ENCODE measurements at places on chromosomes 5 and 9. TPM values are rescaled to one million over a fixed set of nuclear protein-coding genes. Genes with fewer than 3 reads are reported as not detected.
A peak's percentile ranks its signal among the peaks of the same experiment; 100 is the strongest.

DNA sequence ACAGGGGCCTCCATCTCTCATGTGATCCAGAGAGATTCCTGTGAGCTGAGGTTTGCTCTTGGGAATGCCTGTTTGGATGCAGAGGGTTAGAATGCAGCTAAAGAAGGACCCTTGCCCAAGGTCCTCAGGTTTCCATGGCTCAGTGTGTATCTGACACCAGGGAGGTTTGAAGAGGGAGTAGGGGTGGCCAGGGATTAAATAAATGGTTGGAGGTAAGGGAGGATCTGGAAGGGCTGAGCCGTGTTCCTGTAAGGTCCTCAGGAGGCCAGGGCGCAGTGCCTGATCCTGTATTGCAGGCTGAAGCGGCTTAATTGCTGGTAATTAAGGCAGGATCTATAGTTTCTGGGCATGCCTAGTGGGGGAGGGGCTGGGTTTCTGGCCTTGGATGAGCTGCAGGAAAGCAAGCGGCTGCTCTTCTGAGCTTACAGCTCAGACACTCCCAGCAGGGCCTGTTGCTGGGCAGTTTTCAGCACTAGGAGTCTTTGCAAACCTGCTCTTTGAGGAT, 41.5 kb upstream of the MAP1B start:
- no peak for ATAC-seq

The ORM2 gene
- not detected for total RNA-seq

The ACTBL2 gene
- total RNA-seq: not detected

DNA sequence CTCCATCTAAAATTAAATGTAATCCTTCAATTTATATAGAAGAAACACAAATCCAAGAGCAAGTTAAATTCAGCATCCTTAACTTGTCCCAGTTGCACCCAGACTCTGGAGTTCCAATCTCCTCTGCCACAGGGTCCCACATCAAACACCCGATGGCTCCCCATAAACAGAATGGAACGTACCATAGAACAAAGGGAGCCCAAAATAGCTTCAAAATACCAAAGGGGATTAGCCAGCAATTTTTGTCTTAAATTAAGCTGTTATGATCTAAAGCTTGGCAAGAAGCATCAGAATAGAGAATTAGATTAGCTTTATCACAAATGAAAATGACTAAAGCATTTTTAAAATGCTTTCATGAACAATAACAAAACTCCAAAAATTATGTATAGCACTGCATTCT, 112.8 kb downstream of the FANCC start:
- ATAC-seq: no peak

DNA sequence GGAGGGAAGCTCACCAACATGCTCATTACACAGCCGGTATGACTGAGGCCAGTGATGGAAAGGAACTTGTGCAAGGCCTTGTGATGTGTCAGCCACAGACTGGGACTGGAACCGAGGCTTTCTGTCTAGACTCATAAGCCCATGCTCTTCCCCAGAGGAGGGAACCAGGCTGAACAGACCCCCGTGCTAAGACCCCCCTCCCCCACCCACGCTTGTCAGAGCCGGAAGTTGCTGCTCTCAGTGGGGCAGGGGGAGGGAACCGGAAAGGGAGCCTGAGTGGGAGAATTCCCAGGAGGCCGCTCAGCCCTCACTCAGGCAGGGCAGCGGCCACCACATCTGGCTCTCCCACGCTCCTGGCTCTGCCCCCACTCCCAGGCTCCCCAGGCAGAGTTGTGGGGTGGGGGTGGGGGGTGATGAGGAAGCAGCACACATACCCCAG, 4.1 kb upstream of the PDGFRB start:
- ATAC-seq: no peak

DNA sequence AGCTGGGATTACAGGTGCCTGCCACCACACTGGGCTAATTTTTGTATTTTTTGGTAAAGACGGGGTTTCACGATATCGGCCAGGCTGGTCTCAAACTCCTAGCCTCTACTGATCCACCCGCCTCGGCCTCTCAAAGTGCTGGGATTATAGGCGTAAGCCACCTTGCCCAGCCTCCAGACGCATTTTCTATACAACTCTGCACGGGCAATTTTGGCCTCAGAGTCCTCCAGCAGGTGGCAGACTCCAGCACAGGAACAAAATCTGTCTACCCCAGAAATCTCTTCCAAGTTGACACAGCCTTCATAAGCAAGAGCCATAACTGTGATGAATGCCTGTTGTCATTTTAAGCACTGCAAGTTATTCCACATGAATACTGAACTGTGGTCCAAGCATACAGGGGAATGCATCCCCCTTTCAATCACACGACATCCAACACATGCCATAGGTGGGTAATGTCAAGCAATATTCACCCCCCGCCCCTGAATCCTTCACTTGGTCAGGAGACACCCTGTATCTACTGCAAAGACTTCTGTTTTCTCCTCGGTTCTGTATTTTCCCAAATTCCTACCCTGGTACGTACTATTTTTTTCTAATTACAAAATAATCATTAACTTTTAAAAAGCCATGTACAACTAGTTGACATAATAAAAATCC, 50.8 kb downstream of the ALDH7A1 start:
- ATAC-seq: peak; percentile 21

The PCDHGB7 gene
- total RNA-seq: not detected

- no peak for ATAC-seq
Measured at GRCh38 chr5:58615972-58616371, 33.1 kb downstream of the RAB3C start.

- no peak for ATAC-seq
Measured at GRCh38 chr9:134877541-134877940, 3.1 kb upstream of the FCN2 start.

The ZNF883 gene
- total RNA-seq: 0.76 TPM

- ATAC-seq: no peak
Measured at GRCh38 chr9:137881591-137882505, 4.3 kb downstream of the CACNA1B start.

The ZNF658 gene
- 1.3 TPM for total RNA-seq

DNA sequence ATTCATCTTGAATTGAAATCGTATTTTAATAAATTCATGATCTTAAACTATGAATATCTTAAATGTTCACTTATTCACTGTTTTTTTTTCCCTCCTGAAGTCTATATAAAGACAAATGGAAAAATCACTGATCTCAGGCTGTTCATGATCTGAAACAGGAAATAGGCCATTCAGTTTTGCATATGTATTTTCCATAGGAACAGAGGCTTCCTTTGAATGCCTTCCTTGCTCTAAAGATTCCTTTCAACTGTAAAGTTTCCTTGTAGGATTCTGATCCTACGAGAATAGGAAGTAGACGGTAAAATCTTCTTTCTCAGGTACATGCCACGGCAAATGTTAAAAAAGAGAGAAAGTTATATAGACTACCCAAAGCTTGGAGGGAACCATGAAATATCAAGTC, 194.4 kb upstream of the PPP1R2B start:
- no peak for ATAC-seq

The ST8SIA4 gene
- total RNA-seq: 42.8 TPM

DNA sequence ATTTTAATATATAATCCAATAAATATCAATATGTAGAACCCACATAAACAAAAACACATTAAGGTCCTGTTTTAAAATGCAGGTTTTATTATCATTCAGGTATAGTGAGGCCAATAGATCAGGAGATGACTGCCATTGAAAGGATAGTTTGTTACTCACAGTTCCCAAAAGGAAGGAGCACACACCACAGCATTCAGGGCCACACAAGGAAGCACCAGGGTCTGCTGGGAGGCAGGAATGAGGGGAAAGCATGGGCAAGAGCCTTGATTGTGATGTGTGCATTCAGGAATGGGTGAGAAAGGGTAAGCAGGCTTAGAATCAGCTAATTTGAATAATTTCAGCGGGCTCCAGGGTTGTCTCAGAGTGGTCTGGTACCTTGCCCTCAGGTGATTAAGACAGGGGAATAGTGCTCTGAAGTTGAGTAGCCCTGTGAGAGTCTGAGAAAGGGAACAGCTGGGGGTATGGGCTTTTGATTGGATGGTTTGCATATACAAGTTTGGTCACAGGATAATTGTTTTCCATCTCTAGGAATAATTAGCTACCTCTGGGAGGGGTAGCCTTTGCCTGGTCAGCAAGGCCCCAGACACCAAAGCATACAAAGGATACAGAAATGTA, 19.8 kb upstream of the OTULIN start:
- ATAC-seq: no peak

DNA sequence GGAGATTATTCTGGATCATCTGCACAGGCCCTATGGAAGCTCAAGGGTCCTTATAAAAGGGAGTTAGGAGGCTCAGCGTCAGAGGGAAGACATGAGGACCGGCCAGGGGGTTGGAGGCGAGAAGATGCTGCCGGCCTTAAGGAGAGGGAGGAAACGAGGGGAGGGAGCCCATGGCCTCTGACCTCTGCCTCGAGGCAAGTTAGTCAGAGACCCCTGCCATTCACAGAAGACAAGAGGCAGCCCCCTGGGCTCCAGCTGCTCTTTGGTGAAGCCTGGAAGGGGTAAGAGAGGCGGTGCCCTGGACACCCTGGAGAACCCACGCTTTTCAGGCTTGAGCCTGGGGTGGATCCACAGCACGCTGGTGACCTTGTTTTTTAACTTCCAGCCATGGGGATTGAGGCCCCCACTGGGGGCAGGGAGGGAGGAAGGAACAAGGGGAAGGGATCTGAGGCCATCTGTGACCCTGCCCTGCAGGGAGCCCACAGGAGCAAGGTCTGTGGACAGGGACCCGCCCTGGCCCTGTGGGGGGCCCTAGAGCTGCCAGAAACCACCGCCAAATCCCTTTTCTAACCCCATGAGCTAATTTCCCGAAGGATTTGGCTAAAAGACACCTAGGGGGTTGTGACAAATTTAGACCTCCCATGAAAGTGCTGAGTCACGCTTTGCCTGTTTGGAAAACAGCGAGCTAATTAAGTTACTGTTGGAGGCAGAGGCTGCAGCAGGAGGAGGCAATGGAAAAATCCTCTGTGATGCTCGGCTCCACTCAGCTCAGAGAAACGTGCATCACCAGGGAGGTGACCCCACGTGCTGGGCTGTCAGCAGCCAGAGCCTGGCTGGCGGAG, 49.7 kb downstream of the OLFM1 start:
- ATAC-seq: no peak
